Umbilical cord (tissue), 2 donors: ENCODE measurements at places on chromosomes 12 and 14. TPM values are rescaled to one million over a fixed set of nuclear protein-coding genes. Genes with fewer than 3 reads are reported as not detected.

- peak; percentile 96 for DNase-seq
Measured at GRCh38 chr12:55847603-55848291, 5.0 kb upstream of the MMP19 start.

DNA sequence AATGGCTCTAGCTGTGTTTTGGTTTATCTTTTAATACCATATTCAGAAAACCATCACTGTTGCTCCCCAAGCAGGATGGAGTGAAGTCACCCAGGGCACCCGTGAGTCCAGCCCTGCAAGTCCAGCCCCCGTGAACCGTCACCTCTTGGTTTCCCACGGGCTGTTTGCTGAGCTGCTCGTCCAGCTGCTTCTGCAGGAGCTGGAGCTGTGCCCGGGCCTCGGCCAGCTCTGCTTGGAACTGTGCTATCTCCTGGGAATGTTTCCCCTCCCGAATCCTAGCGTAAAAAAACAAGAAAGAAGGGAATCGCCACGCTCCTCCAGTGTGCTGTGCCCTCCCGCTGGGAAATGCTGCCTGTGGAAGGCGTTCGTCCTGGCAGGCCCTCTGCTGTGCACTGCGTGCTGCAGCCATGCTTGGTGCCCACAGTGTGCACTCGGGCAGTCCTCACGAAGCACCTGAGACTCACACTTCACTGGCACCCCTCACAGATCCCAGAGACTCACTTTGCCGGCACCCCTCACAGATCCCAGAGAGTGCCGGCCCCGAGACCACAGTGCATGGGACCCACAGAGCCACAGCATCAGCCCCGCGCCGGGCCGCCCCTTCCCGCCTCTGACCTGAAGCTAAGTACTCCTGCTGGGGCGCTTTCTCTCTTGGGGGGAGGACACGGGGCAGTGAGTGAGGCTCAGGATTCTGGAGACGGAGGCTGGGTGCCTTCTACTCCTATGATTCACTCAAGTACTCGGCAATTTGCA, 15.4 kb upstream of the ANKLE2 start:
- no peak for DNase-seq

The ANO2 gene
- 8.7 TPM for total RNA-seq

The CD69 gene
- 5.1 TPM for total RNA-seq

GRCh38 chr14:93953263-93953662, 23.1 kb downstream of the ASB2 start:
- no peak for DNase-seq

The LMNTD1 gene
- total RNA-seq: not detected

- DNase-seq: no peak
Measured at GRCh38 chr14:76086636-76087035, 65.1 kb upstream of the GPATCH2L start.

- peak; percentile 56 for DNase-seq
Measured at GRCh38 chr14:99479906-99480869, at the start of gene SETD3. Gene SETD3, minus strand, starts transcription at chr14:99480859. Its CDS starts 15,054 bp downstream, at chr14:99465805.

DNA sequence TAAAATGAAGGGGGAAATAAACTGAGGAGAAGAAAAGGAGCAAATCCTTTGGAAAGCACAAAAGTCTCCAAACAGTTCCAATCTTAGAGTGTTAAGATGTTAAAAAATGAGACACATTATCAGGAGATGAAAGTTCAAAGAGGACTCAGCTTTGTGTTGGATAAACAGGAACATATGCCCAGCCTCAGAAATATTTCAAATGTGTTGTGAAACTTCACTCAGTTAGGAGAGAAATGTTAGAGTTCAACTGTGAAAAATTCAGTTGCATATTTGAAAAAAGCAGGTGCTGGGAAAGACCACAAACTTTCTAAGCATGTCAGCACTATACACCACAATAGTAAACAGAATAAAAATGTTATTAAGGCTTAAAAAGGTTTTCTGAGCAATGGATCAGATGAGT, 136.8 kb upstream of the PRKD1 start:
- DNase-seq: peak; percentile 20

DNA sequence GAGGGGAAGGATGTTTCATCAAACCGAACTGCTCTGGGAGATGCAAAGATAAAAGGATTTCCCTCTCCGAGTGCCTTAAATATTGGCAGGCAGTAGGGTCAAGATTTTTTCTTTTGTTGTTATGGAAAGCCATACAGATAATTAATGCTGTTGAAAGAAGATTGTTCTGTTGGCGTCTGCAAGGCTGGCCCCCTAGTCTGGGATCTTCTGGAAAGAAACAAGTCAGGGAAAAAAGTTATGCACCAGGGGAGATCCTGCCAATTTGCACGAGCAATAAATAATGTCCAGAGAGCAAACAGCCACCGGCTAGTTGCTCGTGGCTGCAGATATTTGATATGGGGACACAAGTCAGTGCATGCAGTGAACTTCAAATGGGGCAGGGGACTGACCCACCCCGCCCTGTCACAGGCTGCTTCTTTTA, 202.1 kb upstream of the MYL2 start:
- peak; percentile 4 for DNase-seq

DNA sequence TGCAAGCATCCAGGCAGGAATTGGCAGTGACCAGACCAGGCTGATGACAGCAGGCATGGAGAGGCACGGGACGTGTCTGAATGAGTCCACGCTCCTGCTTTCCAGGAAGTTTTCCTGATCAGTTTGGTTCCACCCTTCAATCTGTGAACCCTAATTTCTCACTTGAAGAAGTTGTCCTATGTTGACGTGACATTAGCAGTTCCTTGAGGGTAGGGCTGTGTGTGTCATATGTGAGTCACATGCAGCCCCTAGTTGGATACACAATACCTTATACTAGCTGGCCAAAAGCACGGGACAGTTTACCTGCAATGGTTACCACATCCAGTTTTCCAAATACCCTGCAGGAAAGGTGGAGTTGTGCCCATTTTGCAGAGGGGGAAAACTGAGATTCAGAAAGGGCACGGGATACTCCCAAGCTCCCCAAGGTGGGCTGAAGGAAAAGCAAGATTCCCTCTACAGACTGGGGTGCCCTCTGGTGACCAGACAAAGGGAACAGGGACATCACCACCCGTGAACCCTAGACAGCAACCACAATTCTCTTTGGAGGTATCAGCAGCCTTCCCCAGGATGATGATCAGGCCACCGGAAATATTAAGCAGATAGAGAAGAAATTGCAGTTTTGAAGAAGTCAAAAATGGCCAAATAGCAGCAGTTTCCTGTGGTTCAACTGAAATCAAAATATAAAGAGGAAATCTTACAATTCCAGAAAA, 194.5 kb downstream of the PHETA1 start:
- no peak for DNase-seq

The GLIPR1L2 gene
- 2.9 TPM for total RNA-seq

DNA sequence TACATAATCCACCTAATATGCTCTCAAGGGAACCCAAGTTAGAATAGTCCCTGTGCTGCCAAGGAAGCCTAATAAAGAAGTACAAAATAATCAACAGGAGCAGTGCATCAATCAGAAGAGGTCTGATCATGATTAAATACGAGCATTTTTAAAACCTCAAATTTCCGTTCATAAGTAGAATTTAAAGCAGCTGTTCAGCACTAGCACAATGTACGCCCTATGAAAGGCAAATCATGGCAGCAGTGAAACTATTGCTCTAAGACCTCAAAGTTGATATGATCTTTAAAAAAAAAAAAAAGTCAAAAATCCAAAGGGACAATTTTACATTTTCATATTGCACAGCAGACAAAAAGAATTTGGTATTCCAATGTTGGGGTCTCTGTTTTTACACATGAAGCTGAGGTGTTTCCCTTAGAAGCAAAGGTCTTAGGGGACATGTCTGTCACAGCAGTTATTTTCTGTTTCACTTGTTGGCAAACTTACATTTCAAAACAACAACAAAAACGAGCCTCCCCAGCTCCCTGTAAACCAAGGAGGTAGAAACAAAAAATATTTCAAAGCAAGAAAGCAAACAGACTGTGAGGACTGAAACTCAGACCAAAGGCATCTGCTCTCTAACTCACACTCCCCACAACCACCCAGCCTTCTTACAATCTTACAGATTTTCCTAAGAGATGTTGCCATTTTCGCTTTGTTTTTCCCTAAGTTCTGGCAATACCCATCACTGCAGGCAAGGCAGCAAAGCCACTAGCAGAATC, 28.2 kb downstream of the SOX5 start:
- no peak for DNase-seq

- no peak for DNase-seq
Measured at GRCh38 chr12:57208631-57209282, 7.8 kb upstream of the NXPH4 start.

The ATG14 gene
- 23.6 TPM for total RNA-seq

DNA sequence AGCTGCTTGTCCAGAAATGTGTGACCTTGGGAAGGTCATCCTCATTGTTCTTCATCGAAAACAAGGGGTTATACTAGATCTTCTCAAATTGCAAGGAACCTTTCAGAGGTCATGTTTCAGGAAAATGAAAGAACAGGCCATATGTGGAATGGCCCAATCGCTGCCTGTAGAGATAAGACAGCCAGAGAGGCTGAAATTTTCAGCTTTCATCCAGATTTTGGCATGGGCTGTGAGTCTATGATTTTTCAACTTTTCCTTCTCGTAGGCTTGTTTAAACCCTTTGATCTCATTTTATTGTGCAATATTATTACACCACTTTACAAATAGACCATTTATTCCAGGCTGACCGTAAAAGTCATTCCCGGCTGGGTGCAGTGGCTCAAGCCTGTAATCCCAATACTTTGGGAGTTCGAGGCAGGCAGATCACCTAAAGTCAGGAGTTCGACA, 17.1 kb upstream of the ATXN2 start:
- DNase-seq: peak; percentile 93

DNA sequence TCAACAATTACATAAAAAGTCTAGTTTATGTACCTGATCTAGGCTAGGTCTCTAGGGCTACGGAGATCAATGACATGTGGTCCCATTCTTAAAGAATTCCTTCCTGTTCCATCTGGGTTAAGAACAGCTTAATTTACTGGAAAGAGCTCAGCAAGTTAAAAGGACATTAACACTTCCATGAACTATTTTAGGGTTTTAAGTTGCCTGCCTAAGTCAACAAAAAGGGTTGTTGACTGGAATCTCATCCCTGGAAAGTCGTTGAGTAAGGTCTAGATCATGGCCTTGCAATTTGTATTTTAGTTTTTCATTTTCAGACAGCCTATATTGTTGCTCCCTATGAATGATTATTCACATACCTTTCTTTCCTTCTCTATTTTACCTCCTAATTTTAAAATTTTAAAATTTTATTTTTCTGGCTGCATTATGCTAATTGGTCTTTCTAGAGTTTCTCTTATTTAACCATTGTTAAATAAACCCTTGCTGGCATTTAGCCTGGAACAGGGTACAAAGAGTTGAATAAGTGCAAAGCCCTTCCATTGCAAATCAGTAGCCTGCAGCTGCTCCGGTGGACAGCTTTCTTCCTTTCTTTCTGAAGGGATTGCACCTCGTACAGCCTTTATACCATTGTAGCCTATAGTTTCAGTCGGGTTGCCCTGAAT, 66.3 kb downstream of the VRK1 start:
- DNase-seq: no peak

DNA sequence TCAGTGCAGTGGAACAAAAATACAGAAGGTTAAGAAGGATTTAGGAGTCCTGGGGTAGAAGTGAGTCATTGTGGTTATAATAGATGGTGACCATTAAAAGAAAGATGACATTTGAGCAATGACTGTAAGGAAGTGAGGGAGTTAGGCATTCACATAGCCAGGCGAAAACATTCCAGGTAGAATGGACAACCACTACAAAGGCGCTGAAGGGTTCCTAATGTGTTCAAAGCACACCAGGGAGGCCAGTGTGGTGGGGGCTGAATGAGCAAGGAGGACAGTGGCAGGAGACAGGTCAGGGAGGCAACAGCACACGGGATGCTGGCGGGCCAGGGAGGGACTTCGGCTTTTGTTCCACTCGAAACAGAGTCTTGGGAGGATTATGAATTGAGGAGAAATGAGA, 129.9 kb downstream of the NPAS3 start:
- no peak for DNase-seq

The ALG10B gene
- 14.0 TPM for total RNA-seq

- DNase-seq: no peak
Measured at GRCh38 chr14:31232081-31232480, 24.5 kb upstream of the HECTD1 start.

DNA sequence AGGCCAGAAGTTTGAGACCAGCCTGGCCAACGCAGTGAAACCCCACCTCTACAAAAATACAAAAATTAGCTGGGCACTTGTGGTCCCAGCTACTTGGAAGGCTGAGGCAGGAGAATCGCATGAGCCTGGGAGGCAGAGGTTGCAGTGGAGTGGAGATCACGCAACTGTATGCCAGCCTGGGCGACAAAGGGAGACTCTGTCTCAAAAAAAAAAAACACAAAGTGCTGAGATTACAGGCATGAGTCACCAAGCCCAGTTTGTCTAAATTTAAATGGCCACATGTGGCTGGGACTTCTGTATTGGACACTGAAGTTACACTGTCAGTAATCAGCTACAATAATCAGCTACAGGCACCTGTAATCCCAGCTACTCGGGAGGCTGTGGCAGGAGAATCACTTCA, 100.9 kb upstream of the AEBP2 start:
- no peak for DNase-seq

GRCh38 chr12:112121780-112122565, 3.4 kb upstream of the TRAFD1 start:
- DNase-seq: peak; percentile 89

The SLC5A8 gene
- total RNA-seq: 1.7 TPM

DNA sequence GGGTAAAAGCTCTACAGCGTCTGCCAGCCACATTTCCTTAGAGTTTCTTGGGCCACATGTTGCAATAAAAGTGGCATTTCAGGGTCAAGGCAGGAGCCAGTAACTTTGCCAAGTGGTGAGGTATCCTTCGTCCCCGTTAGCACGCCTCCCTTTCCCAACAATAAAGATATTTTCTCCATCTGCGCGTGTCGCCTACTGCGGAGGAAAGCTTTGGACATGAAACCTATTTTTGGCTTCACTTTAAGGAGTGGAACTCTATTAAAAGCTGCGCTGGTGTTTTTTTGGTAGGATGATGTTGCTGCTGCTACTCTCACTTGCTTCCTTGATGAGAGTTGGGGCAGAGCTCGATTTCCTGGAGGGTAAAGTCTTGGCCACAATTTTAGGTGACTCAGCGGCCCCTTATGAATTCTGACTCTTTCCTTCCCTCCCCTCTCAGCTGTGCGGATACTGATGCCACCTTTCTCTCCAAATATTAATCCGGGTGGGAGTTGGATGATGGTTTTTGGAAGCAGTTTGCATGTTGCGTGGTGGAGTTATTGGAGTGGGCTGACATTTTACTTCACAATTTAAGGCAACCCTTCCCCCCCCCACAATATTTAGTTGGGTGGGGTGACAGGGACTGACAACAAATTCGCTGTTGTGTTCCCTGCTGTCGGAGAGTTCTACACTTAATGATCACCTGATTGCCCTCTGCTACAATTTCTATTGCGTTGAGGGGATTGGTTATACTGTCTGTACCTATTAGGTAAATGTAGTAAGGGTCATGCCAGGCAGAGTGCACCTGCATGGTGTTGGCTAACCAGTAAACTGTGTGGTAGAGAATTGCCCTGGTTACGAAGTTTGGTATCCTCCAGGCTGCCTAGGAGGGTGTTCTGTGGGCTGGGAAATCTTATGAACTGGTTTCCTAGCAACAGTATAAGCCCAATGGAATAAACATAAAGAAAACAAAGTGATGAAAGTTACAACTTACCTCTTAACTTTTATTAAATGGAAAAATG, 1.1 kb downstream of the CCDC91 start:
- DNase-seq: peak; percentile 36
